ENCODE measurements at places on chromosomes 1 and 21.

DNA sequence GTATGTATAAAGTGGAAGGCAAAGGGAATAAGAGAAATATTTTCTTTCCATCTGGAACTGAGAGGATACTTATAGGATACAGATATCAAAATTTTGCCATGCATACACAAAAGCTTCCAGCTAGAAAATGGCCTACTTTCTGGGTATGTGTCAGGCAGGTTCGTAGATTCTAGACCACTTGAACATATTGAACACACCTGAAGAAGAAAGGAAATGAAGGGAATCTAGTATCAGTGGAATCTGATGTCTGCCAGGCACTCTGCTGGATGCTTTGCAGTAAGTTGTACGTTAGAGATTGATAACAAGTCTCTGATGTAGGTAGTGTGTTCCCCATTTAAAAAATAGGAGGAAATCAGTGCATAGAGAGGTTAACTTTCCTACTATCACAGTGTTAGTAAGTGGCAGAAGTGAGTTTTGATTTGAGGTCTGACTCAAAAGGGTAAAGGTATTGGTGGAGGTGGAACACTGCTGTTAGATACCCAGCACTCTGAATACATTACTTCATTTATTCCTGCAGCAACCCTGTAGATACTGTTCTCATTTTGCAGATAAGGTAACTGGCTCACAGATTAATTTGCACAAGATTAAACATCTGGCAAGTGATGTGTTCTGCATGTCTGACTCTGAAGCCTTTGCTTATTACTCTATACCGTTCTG, 3.0 kb downstream of the CAMSAP2 start:
- DNase-seq, result no peak

DNA sequence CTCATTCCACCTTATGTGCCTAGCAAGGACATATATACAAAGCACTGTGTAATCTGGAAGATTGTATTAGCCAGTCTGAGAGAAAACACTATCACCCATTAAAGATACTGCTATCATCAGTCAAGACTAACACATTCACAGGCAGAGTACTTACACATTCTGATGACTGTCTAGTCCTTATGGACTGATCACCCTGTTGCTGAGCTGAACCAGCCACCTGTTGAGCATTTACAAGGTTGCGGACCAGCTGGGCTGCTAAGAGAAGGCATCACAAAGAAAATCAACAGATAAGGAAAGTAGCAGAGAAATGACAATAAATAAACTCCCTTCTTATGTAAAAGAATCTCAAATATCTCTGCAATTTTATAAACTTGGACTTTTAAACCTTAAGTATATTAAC, 30.8 kb downstream of the PRPF38A start:
- DNase-seq, result no peak

- DNase-seq, result no peak
Observed at GRCh38 chr1:38072858-38073257, 26.3 kb upstream of the POU3F1 start.

DNA sequence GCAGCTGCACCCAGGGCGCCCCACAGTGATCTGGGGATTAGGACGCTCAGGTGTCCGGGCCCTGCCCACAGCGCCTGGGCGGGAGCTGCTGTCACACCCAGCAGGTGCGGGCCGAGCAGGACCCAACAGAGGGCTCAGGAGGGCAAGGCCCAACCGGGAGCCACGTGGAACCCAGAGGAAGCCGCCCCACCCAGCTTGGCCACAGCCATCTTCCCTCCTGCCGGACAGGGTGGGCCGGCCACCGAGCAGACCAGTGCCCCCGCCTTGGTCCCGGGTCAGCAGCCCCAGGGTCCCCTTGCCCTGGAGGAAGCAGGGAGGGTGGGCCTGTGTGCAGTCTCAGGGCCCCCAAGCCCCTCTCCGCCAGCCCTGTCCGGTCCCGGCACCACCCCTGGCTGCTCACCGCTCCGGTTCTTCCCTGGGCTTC, 6.3 kb upstream of the TTLL10 start:
- no peak for DNase-seq

DNA sequence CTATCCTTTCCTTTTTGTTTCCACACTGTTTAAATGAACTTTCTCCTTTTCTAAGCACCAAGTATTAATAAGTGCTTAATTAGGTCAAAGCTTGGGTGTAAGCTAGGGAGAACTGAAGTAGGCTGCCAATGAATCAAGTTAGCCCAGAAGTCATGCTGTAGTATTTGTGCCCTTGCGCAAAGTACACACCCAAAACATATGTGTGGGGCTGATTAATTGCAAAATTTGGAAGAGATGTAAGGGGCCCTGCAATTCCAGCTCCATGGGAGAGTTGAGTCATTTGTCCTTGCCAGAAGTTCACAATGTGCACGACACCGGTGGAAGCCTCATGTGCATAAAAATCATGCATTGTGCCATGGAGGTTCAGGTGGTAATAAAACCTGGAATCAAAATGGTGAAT, 18.6 kb upstream of the NTNG1 start:
- DNase-seq, result no peak

DNA sequence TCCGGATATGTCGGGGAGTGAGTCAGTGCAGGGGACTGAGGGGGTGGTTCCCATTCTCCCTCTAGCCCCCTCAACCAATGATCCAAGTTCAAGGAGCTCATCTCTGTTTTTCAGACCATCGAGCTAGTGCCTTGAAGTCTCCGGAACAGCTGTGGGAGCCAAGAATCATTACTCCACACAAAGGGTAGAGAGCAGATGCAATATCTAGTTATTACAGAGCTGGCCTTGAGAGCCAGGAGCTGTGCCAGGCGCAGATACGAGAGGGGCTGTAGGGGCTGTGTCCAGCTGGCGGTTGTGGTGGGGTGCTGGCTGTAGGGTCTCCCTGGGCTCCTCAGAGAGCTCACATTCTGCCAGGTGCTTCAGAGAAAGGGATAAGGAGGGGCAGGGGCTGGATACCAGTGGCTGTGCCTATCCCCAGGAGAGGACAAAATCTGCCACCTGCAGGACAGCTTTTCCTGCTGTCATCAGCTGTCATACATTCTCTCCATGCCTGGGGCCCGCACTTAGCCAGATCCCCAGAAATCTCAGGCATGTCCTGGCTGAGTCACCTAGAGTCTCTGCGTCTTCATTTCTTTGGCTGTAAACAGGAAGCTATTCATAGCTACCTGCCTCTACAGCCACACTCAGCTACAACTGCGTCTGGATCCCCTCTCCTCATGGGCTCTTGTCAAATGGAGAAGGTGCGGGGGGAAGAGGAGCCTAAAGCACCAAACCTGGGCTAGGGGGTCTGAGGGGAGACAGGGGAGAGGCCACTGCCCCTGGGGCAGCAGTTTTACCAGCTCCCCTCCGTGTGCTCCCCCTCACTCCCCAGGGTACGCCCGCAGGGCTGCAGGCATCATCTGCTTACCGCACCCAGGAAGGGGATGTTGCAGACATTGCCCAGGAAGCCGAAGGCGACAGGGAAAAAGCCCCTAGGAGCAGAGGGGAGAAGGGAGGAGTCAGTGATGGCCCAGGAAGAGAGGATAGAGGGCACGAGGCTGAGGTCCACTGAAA, 2.4 kb upstream of the KISS1 start:
- DNase-seq, result no peak

DNA sequence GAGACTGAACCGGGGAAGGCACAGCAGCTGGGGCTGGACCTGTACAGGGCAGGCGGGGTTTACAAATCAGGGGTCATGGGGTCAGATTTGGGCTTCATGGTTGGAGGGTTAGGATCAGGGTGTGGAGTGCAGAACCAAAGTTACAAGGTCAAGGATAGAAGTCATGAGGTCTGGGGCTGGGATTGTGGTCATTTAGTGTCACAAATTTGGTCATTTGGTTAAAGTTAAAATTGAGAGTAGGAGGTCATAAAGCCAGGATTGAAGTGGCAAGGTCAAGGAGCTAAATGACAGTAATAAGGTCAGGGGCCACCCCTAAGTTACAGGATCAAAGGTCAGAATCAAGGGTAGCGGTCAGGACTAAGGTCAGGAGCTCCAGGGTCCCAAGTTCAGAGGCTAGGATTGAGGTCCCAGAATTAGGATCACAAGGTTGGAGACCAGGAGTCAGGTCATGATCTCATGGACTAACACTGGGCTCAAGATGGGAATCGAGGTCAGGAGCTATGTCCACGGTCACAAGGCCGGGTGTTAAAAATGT, 20.4 kb downstream of the SERINC2 start:
- no peak for DNase-seq

GRCh38 chr1:224644553-224645154, 28.5 kb downstream of the CNIH3 start:
- DNase-seq, result peak; percentile 53

DNA sequence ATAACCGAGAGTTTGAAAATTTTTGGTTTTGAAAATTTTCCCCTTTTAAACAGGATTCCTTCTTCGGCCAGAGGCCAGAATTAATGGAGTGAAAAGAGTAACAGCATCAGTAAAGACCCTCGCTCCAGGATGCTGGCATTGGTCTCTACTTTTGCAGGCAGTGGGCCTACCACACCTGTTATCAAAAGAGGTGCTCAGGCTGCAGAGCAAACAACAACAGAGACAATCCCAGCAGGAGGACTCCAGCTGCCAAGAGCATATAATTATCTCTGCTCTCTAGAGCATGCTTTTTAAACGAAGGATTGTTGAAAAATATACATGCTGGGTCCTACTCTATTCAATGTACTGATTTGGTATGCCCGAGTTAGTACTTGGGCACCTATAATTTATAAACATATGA, 1048.5 kb downstream of the PLA2G4A start:
- DNase-seq, result no peak

DNA sequence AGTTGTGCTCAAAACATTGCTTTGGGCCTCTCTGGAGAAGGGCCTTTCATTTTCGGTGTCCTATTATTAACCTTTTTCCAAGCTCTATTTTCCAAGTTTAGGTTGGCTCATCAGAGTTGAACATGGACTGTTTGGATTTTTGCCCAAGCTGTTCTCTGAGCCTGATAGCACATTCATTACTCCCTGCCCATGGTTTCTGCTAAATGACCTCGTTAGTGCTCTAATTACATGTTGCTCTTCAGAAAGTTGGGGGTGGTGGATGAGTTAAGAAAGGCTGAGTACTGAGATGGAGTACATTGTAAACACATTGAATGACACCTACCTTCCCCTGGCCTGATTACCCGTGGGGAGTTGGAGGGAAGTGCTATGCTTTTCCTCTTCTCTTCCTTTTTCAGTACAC, 38.9 kb downstream of the LMO4 start:
- DNase-seq, result no peak

- no peak for DNase-seq
Observed at GRCh38 chr1:243991650-243992049, 59.4 kb upstream of the ZBTB18 start.

DNA sequence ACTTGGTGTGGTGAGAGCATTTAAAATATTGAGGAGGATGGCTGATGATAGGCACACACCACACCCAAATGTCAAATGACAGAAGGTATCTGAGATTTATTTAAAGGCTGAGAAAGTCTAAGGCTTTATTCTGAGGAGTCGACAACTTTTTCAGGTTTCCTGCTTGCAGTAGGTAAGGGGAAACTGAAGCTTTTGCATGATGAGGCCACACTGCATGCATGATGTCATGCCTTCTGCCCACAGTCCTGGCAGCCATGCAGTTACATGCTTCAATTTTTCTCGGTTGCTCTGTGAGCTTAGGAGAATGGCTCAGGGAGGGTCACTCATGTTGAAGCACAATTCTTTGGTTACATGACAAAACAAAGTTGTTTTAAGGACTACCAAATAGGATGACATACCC, 7.0 kb downstream of the OSCP1 start:
- no peak for DNase-seq

DNA sequence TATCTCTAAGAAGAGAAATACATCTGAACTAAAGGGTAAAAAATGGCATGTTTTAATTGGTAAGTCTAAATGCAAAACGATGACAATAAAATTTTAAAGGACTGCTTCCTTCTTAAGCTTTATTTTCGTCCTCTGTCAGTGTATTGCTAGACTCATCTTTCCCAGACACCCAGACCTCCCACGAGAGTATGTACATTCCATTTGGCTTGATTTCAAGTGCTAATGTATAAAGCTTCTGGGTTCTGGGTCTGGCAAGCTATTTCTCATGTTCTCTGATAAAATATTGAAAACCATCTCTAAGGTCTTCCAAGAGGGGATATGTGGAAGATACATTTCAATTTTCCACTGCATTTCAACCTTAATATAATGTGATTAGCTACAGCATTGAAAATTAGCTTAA, 24.6 kb upstream of the SLC2A1 start:
- DNase-seq, result no peak

DNA sequence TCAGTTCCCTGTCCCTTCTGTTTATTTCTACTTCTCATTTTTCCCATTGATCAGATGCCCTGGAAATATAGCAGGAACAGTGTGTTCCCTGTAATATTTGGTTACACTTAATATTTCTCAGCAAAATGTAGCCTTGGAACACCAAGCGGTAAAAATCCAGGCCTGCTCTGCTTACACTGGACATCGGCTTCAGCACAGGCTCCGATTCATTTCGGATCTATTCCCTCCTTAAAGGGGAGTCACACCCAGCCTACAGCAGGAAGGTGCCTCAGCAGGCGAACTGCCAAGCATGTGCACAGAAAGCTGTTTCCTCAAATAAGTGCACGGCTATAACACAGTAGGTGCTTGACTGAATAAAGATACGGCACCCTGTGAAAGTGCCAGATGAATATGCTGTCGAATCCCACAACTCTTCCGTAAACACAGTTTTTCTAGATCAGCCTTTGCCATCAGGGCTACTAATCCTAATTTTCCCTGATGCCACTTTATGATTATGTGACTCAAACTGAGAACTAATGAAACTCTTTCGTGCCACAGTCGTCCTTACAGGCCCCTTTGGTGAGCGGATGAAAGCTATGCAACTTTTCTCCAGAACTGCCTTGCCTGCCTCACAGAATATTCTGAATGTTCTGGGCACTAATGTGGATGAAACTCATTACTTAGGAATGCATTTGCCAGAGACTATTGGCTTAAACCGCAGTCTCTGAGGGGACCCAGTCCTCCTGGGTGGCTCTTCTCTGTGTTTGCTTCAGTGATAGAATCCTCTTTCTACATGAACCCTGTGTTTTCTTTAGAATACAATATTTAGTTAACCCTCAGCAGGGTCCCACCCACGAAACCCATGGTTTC, 275.5 kb upstream of the RUNX1 start:
- no peak for DNase-seq

- no peak for DNase-seq
Observed at GRCh38 chr1:227240983-227241382, 77.3 kb downstream of the CDC42BPA start.

DNA sequence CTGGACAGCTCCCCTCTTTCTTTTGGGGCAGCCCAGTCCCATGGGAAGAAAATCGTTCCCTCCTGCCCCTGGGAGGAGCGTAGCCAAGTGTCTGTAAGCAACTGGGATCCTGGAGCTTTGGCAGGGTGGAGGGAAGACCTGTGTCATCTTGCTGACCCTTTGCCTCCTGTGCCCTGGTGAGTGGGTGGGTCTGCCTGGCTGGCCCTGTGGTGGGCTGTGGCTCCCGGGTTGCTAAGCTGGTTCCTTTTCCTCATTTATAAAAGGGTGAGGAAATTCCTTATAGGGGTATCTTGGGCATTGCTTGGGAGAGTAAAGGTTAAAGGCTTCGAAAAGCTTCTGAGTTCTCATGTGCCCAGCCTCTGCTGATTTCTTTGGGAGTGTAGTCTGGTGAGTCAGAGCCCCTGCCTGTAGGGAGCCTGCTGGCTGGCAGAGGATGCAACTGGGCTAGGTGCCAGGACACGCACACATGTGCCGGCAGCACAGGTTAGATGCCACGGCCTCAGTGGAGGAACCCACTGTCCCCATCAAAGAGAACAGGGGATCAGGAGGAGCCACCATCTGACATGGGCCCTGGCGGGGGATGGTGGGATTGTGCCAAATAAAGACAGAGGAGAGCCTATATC, 85.2 kb downstream of the ARHGEF10L start:
- DNase-seq, result no peak
